ENCODE measurements at places on chromosomes 13 and 19.

- DNase-seq: no peak
Measured at GRCh38 chr19:44662691-44663385, 8.4 kb upstream of the CEACAM19 start.

GRCh38 chr19:46785054-46785979, 3.1 kb downstream of the SLC1A5 start:
- no peak for DNase-seq

- no peak for DNase-seq
Measured at GRCh38 chr13:75356421-75356820, 125.5 kb downstream of the TBC1D4 start.

DNA sequence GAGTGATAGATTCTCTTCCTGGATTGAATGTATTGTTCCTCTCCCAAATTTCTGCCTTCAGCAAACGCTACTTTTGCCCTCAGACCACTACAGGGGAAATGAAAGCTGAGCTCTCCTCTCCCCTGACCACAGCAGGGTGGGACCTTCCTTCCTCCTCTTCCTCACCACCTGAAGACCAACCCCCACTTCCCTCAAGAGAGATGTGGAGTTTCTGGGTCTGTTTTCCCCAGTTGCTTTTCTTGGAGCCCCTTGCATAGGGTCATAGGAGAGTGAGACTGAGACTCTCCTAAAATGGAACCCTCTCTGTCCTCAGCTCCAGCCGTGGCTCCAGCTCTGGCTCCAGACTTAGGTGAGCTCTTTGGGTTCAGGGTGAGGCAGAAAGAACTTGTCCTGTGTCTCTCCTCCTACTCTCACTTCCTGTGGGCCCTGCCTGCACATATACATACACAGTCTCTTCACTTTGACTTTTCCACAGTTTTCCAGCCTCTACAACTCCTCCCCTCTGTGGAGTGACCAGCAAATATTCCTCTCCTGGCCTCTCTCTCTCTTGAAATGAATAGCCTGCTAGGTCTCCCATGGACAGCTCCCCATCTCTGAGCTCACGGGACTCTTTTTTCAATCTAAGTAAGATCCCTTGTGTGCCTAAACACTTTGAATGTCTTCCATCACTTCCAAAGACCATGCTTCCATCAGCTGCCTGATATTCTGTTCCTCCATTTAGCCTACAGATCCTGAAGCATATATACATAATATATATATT, 19.2 kb upstream of the ZNF175 start:
- DNase-seq: no peak

DNA sequence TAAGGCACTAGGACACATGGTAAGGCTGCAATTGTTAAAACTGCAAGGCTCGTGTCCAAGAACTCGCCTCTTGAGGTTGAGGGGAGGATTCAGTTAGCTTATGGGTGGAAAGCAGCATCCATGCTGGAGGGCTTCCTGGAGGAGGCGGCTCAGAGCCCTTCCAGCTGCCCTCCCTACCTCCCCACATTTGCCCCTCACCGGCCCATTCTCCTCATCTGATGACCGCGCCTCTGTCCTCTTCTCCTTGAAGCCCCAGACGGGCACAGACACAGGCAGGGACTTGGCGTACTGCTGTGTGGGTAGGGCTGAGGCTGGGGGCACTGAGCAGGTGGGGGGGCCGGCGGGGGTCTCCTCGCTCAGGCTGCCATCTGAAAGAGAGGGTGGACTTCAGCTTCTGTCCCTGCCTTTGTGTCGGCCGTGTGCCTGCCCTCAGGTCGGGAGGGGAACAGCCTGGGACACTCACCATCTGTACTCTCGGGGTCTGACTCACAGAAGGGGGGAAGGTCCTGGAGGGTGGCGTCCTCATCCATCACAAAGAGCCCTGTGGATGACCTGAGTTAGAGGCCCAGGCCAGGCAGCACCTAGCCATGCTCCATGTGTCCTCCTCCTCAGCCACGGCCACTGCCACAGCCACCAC, 4.1 kb upstream of the PNKP start:
- no peak for DNase-seq

GRCh38 chr19:50362030-50362412, 3.4 kb downstream of the NAPSA start:
- no peak for DNase-seq

GRCh38 chr19:46524308-46524707, 28.6 kb upstream of the PNMA8B start:
- DNase-seq: no peak

DNA sequence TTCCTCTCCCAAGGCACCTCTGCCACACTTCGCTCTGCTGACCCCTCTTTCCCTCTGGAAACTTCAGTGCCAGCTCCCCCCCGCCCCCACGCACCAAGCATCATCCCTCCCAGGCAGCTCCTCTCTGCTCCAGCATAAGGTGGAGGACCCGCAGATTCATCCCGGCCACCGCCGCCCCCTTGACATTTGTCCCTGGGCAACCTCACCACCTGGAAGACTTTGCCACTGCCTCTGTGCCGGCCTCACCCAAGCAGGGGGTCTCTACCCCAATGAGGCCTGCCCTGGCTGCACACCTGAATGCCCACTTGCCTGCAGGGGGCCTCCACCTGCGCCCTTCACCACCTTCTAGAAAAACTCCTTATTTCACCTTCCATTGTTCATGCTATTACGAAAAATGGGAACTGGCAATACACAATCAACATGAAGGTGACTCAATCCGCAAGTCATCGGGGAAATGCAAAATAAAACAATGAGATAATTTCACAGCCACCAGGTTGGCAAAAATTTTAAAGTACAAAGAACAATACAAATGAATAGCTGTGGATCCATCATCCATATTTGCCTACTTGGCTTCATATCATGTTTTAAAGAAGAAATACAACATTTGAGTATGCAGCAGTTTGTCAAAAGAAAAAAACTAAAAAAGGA, 21.9 kb downstream of the CCNE1 start:
- no peak for DNase-seq

- no peak for DNase-seq
Measured at GRCh38 chr19:50490411-50490811, 13.8 kb upstream of the GARIN5A start.

DNA sequence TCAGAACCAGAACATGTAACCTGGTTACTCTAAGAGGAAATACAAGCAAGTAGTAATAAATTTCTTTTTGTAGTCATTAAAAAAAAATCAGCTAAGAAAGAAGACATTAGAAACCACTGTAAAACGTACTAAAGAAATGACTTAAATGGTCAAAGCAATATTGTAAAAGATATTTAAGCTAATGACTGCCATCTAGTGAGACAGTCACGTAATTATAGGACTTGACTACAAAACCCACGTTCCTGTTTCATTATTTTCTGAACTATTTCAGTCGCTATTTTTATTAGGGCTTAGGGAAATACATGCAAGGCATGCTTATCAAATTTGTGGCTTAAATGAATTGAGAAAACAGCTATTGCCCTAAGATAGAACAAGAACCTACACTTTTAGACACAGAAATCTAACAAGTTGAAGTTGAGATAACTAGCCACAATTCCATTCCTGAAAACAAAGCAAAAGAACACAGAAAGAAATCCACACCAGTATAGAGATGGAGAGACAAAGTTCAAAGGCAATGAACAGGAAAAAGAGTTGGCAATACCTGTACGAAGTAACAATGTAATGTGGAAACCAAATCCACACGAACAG, 17.9 kb downstream of the ALG5 start:
- DNase-seq: no peak

DNA sequence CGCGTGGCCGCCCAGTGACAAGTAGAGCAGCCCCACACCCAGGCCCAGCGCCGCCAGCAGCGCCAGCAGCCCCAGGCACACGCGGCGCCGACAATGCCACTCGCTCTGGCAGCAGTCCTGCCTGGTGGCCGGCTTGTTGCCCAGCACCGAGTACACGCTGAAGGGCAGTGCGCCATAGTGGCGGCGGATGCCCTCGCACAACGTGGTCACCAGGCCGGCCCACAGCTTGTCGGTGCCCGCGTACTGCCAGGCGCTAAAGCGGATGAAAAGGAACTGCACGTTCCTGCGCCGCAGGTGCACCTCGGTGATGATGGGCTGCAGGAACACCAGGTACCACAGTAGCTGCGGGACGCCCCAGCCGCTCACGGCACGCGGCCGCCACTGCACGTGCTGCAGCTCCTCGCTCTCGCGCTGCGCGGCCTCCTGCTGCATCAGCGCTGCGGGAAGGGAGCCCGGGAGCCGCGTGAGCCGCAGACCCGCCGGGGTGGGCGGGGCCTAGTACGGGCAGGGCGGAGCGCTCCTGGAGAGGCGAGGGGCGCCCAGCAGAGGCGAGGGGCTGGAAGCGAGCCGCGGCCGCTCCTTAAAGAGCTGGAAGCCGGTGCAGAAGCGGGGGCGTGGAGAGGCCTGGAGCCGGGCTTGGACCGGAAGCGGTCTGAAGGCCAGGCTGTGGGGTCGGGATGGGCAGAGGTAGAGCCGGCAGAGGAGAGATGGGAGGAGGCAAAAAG, 7.3 kb downstream of the NKPD1 start:
- peak; percentile 11 for DNase-seq

DNA sequence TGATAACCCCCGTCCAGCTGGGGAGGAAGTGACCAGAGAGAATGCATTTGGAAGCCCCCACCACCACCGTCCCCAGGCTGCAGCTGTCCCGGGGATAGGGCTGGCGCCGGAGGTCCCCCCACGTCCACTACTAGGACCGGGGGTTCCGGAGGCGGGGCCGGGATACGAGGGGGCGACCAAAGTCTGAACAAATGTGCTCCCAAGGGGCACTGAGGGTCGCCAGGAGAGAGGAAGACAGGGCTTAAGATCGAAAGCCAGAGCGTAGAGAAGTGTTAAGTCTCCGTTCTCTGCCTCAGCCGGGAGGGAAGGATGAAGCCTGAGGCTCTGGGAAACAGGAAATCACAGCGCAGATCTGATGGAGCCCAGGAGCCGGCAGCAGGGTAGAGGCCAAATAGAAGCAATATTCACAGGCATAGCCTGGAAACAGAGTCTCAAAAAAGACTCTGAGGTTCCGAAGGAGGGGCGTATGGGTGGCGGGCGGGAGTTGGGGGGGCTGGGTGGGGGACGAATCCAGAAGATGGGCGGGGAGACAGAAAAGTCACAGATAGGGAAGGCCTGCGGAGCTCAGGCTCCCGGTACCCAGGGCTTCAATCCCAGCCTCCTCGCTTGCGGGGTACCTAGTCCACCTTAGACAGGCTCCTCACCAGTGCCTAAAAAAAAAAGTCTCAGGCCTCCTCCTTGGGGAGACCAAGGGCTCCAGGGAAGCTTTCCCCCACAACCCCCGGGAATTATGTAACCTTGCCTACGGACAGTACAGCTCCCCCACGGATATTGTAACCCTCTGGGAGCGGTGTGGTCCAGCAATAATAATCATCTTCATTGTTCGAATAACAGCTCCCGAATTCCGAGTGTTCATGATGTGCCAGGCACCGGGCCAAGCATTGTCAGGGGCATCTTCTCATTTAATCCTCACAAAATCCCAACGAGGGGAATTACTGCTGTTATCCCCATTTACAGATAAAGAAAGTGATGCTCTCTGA, 1.1 kb upstream of the ERF start:
- DNase-seq: no peak

DNA sequence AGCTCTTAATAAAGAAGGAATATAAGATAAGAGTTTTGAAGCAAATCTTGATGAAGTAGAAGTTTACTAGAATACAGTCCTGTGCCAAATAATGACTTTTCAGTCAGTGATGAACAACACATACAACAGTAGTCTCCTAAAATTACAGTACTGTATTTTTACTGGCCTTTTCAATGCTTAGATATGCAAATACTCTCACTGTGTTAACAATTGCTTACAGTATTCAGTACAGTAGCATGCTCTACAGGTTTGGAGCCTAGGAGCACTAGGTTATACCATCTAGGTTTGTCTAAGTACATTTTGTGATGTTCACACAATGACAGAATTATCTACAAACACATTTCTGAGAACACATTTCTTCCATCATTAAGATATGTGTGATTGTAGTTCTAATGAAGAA, 316.7 kb upstream of the KLHL1 start:
- DNase-seq: no peak
